A549 treated with CORT108297 at 1 μM for 4 hours (cell line): ENCODE measurements at places on chromosomes 2 and 18. TPM values are rescaled to one million over a fixed set of nuclear protein-coding genes. Genes with fewer than 3 reads are reported as not detected.

The CYBRD1 gene
- 28.8 to 37.7 TPM (median 33.5 TPM) in 5 replicates for total RNA-seq

The SKOR2 gene
- not detected in 5 replicates for total RNA-seq

The SPC25 gene
- 15.7 to 21.5 TPM (median 20.3 TPM) in 5 replicates for total RNA-seq

The AGPS gene
- total RNA-seq = 32.9 to 48.1 TPM (median 42.9 TPM) in 5 replicates

The TFCP2L1 gene
- 2.9 to 4.9 TPM (median 3.3 TPM) in 5 replicates for total RNA-seq

The C18orf54 gene
- 2.0 to 3.1 TPM (median 2.5 TPM) in 5 replicates for total RNA-seq

The SERPINB11 gene
- 0.07 to 0.13 TPM (median 0.10 TPM) in 3 of 5 replicates, not detected in the others for total RNA-seq

The PRKAG3 gene
- not detected in 5 replicates for total RNA-seq

The CLHC1 gene
- 2.1 to 4.0 TPM (median 2.2 TPM) in 5 replicates for total RNA-seq

The ABHD1 gene
- total RNA-seq = 1.2 to 1.8 TPM (median 1.3 TPM) in 5 replicates

The RTKN gene
- 19.7 to 29.6 TPM (median 26.0 TPM) in 5 replicates for total RNA-seq

The UGT1A6 gene
- total RNA-seq = 0.87 to 1.9 TPM (median 1.1 TPM) in 5 replicates

The RSAD2 gene
- total RNA-seq = 0.17 to 0.89 TPM (median 0.25 TPM) in 5 replicates
